AG09309 (cell line): ENCODE measurements at places on chromosomes 12 and 14.

DNA sequence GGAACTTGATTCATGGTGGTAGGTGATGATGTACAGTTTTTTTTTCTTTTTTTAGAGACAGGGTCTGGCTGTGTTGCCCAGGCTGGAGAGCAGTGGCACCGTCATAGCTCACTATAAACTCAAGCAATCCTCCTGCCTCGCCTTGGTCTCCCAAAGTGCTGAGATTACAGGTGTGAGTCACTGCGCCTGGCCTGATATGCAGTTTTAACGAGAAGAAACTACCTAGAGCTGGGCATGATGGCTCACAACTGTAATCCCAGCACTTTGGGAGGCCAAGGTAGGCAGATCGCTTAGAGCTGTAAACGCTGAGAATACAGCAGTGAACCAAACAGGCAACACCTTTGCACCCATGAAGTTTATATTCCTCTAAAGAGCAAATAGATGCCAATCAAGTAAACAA lies 13.0 kb upstream of the VPS37B start:
- DNase-seq: no peak

DNA sequence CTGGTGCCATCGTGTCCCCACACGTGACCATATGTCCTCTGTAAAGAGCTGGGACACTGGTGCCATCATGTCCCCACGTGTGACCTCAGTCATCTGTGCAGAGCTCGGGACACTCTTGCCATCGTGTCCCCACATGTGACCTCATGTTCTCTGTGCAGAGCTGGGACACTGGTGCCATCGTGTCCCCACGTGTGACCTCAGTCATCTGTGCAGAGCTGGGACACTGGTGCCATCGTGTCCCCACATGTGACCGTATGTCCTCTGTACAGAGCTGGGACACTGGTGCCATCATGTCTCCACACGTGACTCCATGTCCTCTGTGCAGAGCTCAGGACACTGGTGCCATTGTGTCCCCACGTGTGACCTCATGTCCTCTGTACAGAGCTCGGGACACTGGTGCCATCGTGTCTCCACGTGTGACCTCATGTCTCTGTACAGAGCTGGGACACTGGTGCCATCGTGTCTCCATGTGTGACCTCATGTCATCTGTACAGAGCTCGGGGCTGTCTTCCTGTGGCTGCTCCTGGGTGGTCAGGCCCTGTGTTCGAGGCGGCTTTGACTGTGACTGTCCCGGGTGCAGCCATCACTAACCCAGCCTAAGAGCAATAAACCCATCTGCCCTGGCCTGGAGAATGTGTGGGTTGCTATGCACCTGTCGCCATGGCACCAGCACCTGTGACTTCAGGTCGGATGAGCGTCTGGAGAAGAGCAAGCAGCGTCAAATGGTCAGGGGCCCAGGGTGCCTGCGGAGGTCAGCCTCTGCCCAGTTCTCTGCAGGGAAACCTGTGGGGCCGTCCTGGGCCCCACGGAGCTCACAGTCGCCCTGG lies 334.4 kb downstream of the ADGRD1 start:
- DNase-seq: no peak

GRCh38 chr14:71956920-71957563 lies 24.8 kb downstream of the RGS6 start:
- DNase-seq: no peak

DNA sequence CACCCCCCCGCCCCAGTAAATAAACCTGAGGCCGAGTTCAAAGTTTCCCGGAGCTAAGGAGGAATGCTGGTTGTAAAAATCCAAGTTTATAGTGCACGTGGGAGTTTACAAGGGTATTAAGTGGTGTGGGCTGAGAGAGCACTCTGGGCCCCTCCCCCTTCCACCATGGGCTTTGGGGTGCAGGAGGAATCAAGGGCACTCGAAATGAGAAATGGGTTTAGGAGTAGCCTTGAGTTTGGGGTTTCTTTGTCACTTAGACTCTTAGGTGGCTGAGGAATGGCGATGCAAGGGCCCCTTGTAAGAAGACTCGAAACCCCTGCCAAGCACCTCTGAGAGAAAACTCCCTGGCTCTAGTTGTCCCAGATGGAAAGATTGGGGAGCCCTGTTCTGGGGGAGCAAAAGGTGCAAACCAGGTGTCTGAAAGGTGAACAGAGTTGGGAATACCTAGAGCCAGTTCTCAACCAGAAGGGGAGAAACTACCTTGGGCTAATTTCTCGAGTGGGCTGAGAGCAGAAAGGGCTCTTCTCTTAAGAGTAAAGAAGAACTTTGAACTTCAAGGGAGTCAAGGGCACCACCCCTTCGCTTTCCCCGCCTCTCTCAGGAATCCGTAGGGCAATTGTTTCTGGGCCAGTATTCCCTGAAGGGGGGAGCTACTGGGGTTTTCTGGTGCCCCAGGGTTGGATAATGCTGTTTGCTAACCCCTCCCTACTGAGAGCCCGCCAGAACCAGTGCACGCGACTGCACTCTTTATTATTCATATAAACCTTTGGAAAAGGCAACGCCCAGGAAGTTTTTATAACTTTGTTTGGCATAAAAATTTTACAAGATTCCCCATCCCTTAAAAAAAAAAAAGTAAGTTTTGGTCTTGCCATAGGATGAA lies 4.0 kb upstream of the HOTAIR start:
- no peak for DNase-seq

DNA sequence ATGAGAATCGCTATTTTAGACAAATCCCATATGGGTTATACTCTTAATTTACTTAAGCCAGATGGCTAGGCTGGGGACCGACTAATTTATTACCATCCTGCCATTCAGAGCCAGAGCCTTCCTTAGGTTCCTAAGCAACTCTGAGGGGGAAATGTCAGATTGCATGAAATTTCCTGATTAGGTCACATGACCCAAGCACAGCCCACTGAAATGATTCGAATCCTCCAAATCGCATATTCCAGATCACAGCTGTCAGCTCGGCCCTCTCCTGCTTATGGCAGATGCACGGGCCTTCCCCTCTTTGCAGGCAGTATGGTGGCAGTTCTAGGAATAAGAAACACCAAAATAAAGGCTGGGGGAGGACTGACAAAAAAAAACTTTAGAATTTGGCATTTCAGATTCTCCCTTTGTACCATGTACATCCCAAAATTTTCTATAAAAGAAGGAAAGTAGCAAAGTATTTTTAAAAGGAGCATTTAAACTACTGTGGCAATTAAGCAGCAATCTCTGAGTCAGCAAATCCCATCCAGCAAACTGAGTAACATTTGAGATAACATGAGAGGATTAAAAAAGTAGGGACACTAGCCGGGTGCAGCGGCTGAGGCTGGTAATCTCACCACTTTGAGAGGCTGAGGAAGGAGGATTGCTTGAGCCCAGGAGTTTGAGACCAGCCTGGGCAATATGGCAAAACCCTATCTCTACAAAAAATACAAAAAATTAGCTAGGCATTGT lies 30.5 kb upstream of the NUDT4 start:
- no peak for DNase-seq

GRCh38 chr14:76762411-76763095 lies 1.3 kb downstream of the VASH1 start:
- DNase-seq: no peak

DNA sequence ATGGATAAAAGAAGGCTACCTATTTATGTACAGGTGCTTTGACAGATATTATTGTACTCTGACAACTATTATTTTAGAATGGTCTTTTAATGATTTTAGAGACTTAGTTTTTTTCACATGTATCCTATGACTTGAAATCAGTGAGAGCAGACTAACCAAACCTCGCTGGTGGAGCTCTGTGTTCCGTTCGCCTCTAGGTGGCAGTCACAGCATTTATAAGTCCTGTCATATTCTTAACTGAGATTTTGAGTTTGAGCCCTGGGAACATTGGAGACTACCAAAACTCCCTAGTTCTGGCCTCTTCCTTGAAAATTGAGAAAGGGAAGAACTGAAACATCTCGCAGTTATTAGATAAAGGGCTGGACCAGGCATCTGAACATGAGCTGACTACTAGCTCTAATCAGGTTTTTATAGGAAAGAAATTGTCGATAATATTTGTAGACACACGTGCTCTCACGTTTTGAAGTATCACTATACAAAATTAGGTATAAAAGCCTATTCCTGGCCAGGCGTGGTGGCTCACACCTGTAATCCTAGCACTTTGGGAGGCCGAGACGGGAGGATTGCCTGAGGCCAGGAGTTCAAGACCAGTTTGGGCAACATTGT lies 48.3 kb downstream of the TTLL5 start:
- DNase-seq: peak; percentile 64

DNA sequence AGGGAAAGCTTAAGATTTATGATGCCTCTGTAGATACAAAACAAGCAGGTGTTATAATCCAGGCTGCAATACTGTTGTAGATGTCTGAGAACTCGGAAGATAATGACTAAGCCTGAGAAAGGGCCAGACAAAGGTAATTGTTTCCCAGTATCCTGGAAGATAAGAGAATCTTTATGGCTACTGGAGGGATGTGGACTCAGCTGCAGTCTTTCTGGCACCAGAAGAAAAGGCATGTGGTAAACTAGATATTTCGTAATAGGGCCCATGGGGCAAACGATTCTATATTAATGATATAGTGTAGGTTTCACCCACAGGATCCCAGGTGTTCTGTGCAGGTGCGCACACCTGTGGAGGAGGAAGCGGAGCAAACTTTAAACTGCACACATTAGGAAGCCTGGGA lies 9.2 kb upstream of the APOLD1 start:
- no peak for DNase-seq
